T-helper 2 cell (primary cell): ENCODE measurements at places on chromosomes 6 and 20.

DNA sequence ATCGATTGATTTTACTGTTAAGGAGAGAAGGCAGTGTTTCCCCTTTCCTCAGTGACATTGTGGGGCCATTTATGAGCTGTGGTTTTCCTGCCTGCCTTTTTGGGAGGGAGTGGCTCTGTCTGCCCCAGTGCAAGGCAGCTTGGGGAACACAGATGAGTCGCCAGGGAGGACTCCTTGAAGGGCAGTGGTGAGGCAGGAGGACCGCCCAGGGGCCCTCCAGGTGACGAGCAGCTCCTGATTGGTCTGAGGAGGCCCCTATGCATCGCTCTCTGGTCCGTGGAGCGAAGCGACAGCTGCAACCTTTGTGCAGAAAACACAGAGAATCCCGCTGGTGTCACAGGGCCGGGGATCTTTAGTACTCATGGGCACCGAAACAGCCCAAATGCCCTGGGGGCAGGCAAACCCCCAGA, 100.3 kb downstream of the TMEM242 start:
- no peak for DNase-seq

GRCh38 chr6:39835821-39836295, 43.7 kb downstream of the DAAM2 start:
- DNase-seq = no peak

DNA sequence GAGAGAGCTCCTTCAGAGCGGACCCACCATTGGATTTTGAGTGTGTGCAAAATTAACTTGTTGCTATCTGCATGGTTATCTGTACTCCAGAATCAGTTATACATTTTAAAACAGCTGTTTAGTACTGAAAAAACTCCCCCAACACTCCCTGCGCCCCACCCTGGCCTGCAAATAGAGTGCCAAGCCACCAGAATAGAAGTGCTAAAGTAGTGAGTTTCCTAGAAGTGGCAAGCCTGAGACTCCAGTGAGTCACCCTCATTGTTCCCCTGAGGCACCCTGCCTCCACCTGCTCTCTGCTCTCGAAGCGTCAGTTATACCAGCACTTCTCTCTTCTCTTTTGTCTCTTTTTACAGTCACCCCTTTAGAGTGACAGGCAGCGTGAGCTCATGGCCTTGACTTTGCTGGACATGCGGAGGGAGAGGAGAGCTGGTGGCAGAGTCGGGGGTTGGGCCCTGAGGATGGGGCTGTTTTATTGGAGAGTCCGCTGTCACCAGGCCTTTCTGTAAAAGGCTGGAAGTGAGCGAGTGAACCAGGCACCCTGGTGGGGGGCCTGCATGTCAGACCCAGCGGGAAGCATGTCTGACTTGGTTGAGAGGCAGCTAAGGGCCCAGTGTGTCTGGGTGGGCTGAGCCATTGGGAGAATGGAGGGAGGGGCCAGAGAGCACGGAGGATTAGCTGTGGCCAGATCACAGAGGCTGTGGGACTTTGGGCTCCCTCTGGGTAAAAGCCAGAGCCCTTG, 10.4 kb downstream of the IGF2R start:
- peak; percentile 58 for DNase-seq

GRCh38 chr6:132391391-132392269, 9.6 kb downstream of the MOXD1 start:
- no peak for DNase-seq

DNA sequence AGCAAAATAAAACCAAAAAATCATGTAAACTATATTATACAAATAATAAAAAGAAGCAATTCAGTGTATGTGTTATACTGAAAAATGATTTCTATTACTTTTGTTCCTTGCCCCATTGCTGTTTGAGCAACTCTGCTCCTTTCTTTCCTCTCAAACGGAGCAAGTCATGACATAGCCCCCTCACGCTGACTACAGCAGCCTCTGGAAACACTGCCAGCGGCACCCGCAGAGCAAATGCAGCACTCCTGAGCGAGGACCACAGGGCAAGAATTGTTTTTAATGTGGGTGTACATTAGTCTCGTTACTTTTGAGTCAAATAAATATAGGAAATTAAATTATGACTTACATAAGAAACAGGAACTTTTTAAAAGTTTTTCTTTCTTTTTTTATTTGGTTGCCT, 350.1 kb upstream of the HSF2 start:
- no peak for DNase-seq

- DNase-seq = no peak
These were observed 2.5 kb downstream of the SLC17A1 start for GRCh38 chr6:25829375-25829774.

DNA sequence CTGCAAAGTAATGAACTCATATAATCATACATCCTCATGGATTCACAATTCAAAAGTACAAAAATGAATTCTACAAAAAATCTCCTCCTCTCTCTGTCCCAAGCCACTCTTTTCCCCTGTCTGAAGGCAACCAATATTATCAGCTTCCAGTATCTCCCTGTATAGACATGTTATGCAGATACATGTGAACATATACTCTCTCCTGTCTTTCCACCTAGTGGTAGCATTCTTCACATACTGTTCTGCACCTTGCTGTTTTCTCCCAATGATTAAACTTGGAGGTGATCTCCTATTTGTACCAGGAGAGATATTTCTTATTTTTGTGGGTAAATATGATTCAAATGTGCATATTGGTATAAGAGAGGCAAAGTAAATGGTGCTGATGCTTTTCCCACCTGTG, 416.4 kb downstream of the EPM2A start:
- DNase-seq = no peak

GRCh38 chr6:75113446-75113845, 92.4 kb downstream of the COL12A1 start:
- no peak for DNase-seq

DNA sequence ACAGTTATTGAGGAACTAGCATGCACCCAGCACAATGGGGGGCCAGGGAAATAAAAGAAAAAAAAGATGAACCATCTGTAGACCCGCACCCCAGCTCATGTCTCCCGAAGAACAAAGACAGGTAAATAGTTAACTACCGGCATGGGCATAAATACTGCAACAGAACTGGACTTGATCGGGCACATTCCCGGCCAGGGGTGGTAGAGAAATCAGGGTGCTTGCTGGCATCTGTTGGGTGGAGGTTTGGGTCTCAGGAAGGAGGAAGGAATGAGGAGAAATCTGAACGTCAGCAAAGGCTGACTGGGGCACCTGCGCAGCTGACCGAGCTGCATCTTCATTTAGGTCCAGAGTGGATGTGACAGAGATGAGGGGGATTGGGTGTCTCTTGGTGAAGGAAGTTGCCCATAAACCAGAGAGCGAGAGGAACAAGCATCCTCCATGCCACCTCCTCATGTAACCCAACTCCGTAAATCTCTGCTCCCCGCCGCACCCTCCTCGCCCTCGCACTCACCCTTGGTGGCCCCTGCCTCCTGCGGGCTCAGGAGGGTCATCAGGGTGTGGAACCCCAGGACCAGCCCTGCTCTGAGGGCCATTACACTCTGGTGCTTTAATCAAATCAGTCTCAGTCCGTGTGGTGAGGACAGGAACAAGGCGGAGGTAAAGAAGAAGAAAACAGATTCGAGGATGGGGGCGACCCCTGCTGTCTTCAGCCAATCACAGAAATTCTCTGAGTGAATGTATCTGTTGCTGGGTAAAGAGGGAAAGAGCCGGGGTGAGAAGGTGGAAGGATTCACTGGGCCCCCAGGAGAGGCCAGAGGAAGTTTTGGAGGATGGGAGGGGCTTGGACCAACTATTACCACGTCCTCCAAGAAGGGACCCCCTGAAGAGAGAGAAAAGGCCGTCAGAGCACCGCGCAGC, at the start of gene HLA-DOA:
TSS of gene HLA-DOA (minus strand) at position 648 of the 918 bp plus-strand sequence.
- peak; percentile 85 for DNase-seq

DNA sequence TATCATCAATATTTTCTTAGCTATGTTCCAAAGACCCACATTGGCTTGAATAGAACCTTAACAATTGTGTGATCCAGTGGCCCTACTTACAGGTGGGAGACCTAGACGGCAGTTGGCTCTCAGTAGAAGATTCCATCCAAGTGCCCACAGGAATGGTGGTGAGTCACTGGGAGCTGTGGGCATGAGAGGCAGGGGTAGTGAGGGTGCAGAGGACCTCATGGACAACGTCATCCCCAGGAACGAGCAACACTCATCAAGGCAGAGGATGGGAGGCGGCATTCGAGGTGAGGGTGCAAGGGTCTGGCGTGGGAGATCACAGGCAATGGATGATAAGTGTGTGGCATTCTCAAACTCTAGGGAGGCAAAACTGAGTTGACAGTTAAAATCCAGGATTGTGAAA, 17.5 kb upstream of the SPO11 start:
- no peak for DNase-seq

DNA sequence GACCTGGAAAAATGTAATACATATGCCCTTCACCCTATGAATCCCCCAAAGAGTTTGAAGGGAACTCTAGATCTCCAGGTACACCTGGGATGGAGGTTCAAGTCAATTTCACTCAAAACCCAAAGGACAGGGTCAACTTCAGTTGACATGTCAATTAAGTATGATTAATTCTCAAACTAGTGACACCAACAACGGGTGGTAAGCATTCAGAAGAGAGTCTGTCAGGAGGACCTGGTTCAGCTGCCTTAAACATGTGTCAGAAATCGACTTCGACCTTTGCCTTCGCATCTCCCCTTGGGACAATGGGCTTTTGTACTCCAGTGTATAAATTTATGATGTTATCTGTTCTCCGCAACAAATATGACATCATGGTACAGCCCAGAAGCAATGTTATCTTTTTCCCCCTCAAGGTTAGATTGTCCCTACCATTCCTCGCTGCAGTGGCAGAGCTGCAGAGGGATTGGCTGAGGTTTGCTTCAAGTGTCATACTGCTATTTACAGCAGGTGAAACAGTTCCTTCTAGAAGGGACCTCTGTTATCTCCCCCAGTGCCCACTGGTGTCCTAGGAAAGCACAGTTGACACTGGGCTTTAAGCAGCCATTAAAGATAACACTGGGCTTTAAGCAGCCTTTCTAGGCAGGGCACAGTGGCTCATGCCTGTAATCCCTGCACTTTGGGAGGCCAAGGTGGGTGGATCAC, 94.7 kb upstream of the SNX9 start:
- no peak for DNase-seq

DNA sequence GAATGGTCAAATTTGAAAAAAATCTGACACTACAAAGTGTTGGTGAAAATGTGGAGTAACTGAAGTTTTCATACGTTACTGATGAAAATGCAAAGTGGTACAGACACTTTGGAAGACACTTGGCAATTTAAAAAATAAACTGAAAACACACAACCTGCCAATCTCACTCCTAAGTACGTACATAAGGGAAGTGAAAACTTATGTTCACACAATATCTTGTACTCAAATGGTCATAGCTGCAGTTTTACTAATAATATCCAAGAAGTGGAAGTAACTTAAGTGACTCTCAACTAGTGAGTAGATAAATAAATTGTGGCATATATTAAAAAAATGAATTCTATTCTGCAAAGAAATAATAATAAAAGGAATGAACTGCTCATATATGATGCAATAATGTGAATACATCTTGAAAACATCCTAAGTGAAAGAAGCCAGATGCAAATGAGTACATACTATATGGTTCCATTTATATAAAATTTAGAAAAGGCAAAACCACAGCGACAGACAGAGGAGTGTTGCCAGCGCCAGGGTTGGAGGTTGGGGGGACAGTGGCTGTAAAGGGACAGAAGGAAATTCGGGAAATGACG, 198.2 kb downstream of the ERMARD start:
- DNase-seq = no peak

- no peak for DNase-seq
These were observed 47.8 kb downstream of the PLCG1 start for GRCh38 chr20:41185013-41185757.

GRCh38 chr6:33207552-33208090, 679 bp upstream of the RING1 start:
- DNase-seq = no peak

DNA sequence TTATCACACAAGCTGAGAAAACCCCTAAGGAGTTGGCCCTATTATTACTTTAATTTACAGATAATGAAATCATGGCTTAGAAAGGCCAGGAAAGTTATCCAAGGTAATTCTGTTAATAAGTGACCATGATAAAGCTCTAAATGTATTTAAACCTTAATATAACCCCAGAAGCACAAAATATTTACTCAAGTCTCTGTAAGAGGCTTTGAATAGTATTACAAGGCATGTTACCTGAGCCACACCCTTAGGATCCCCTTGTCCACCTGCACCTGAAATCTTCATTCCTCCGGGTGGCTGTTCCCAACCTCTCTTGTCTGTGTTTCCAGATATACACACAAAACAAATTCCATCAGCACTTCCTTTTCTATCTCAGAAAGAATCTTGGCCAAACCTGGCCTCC, 271.6 kb upstream of the BMP2 start:
- DNase-seq = no peak

DNA sequence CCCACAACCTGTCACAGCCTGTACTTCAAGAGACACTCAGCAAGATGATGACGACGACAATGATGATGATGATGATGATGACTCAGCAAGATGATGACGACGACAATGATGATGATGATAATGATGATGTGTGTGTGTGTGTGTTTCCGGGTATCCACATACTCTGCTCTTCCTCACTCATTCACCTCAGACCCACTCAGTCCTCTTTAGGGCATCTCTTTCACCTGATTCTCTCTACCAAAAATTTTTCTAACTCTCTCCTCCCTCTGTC, 1.2 kb upstream of the EIF6 start:
- peak; percentile 36 for DNase-seq
